ENCODE measurements at places on chromosomes 7 and 10. TPM values are rescaled to one million over a fixed set of nuclear protein-coding genes. Genes with fewer than 3 reads are reported as not detected.

DNA sequence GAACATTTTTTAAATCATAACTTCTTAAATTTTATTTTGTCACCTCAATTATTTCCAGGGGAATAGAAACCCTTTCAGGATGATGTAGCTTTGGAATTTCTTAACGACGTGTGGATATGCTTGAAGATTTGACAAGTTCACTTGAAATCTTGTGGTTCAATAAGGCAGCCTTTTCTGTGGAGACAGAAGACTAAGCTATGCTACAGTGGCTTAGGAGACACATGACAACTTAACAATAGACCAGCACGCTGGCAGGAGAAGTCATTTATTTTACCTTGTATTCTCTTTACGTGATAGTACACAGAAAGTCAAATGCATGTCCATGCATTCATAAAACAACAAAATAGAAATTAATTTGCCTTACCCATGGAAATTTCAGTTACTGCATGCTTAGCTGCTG is 181.6 kb downstream of the GRM3 start:
- H3K27me3 ChIP-seq = no peaks in the 10 kb centered on the region
- no peak for DNase-seq
- no peak overlapping the region for H3K4me3 ChIP-seq
- no peaks in the 10 kb centered on the region for H3K4me1 ChIP-seq

DNA sequence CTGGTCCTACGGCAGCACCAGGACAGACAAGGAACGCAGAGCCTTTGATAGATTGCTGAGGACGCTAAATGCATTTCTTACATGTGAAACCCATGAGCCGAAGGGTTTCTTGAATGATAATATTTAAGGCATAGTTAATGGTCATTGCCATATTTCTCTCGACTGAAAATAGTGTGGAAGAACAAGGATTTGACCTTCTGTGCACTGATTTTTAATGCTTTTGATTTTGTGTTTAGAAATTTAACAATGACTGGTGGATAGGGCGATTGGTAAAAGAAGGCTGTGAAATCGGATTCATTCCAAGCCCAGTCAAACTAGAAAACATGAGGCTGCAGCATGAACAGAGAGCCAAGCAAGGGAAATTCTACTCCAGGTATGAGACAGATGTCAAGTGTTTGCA is 150.8 kb downstream of the NSUN6 start:
- H3K27ac ChIP-seq = no peak overlapping the region
- no peaks in the 10 kb centered on the region for H3K27me3 ChIP-seq
- H3K4me1 ChIP-seq = peaks cover 23% of the 10 kb centered on the region
- H3K36me3 ChIP-seq = no peaks in the 10 kb centered on the region
- H3K4me3 ChIP-seq = no peak overlapping the region
- DNase-seq = no peak

- H3K4me1 ChIP-seq = peaks cover 2% of the 10 kb centered on the region
- H3K36me3 ChIP-seq = no peaks in the 10 kb centered on the region
- H3K27me3 ChIP-seq = no peaks in the 10 kb centered on the region
Measured at GRCh38 chr10:110912374-110912773, 6.6 kb downstream of the BBIP1 start.

- DNase-seq = no peak
- no peaks in the 10 kb centered on the region for H3K36me3 ChIP-seq
- H3K27ac ChIP-seq = no peak overlapping the region
- no peaks in the 10 kb centered on the region for H3K27me3 ChIP-seq
- H3K4me1 ChIP-seq = no peaks in the 10 kb centered on the region
Measured at GRCh38 chr10:31686599-31686998, 242.0 kb downstream of the ARHGAP12 start.

KAT6B gene
- total RNA-seq = 61.1 TPM

SLC26A5 gene
- total RNA-seq = not detected

CHAT gene
- total RNA-seq = 0.17 TPM
